ENCODE measurements at places on chromosomes 7 and 10. TPM values are rescaled to one million over a fixed set of nuclear protein-coding genes. Genes with fewer than 3 reads are reported as not detected.
A peak's percentile ranks its signal among the peaks of the same experiment; 100 is the strongest.

The ANKRD61 gene
- 0.22 TPM for total RNA-seq

- peak; percentile 88 for DNase-seq
Observed at GRCh38 chr10:1488970-1489548, 248.3 kb downstream of the ADARB2 start.

GRCh38 chr7:26535483-26536007, 243.9 kb downstream of the SNX10 start:
- DNase-seq = no peak

The EBLN1 gene
- total RNA-seq = not detected

GRCh38 chr7:146702898-146703297, 586.3 kb downstream of the CNTNAP2 start:
- no peak for DNase-seq

DNA sequence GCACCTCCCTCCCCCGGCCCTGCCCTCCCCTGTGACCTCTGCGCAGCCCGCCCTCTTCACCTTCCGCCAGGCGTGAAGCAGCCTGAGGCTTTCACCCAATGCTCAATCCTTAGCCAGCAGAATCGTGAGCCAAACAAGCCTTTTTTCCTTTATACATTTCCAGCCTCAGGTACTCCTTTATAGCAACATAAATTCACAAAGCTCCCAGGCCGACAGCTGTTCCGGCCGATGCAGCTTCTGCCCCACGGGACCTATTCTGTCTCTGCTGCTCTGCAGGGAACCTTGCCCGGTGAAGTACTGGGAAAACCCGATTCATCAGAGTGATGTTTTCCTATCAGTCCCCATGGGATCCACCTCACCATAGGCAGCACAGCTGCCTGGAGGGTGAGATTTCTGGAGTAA, 87.4 kb downstream of the CHST15 start:
- DNase-seq = no peak

The CAV2 gene
- total RNA-seq = 1.2 TPM

- DNase-seq = no peak
Observed at GRCh38 chr10:78752708-78753107, 316.1 kb upstream of the ZMIZ1 start.

The RTKN2 gene
- not detected for total RNA-seq

GRCh38 chr10:30368065-30368718, 19.1 kb upstream of the MTPAP start:
- no peak for DNase-seq

DNA sequence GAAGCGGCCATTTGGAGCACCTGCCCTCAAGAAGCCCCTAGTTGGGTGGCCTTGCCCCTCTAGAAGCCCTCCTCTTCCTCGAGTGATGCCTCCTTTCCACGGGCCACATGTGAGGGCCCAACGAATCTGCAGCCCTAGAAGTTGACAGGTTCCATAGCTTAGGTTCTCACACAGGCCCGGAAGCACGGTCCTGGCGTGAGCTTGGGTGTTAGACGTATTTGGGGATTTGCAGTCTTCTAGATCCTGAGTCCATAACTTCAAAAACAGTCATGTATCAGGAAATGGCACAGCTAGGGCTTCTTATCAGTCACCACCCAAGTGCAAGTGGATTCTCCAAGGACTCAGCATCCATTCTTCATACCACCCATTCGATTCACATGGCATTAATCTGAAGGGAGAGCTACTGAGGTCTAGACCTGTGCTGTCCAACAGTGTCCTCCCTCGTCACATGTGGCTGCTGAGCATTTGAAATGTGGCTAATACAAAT, 477 bp upstream of the FBXW4 start:
- DNase-seq = peak; percentile 46
